Airway epithelial cell (primary cell): ENCODE measurements at places on chromosomes 7 and 10. TPM values are rescaled to one million over a fixed set of nuclear protein-coding genes. Genes with fewer than 3 reads are reported as not detected.

The LRIT1 gene
- total RNA-seq = not detected in 2 replicates

The OR2A1 gene
- not detected in 2 replicates for total RNA-seq

The NRCAM gene
- total RNA-seq = 1.1 and 2.6 TPM in 2 replicates

The BAMBI gene
- total RNA-seq = 3.4 and 4.0 TPM in 2 replicates

The ERVW-1 gene
- not detected in 2 replicates for total RNA-seq

The TMED4 gene
- 103 and 113 TPM in 2 replicates for total RNA-seq

The SYT15 gene
- not detected in 2 replicates for total RNA-seq

The ADCYAP1R1 gene
- total RNA-seq = not detected in 2 replicates

The PCGF6 gene
- total RNA-seq = 10.9 and 11.8 TPM in 2 replicates

The ADAM22 gene
- total RNA-seq = 0.05 and 0.07 TPM in 2 replicates

The TAF3 gene
- 1.6 and 2.9 TPM in 2 replicates for total RNA-seq

The PON3 gene
- 0.14 TPM in 1 of 2 replicates, not detected in the other for total RNA-seq

The CYP2C19 gene
- total RNA-seq = 0.14 TPM in 1 of 2 replicates, not detected in the other

The BRI3 gene
- 21.8 and 24.8 TPM in 2 replicates for total RNA-seq

The NPY4R2 gene
- 0.07 TPM in 1 of 2 replicates, not detected in the other for total RNA-seq

The ATP6V0A4 gene
- total RNA-seq = 0.21 and 0.23 TPM in 2 replicates

The ASB15 gene
- total RNA-seq = not detected in 2 replicates

The CLRN3 gene
- total RNA-seq = not detected in 2 replicates

The HOGA1 gene
- total RNA-seq = 0.49 TPM in 1 of 2 replicates, not detected in the other

The ADIRF gene
- 47.0 and 63.1 TPM in 2 replicates for total RNA-seq

The AKR1C8 gene
- total RNA-seq = not detected in 2 replicates

The ARF5 gene
- 296 and 338 TPM in 2 replicates for total RNA-seq

The SNX10 gene
- 1.6 and 1.9 TPM in 2 replicates for total RNA-seq

The GLI3 gene
- 2.8 and 5.3 TPM in 2 replicates for total RNA-seq
